ENCODE measurements at places on chromosomes 16 and 17. TPM values are rescaled to one million over a fixed set of nuclear protein-coding genes. Genes with fewer than 3 reads are reported as not detected.

DNA sequence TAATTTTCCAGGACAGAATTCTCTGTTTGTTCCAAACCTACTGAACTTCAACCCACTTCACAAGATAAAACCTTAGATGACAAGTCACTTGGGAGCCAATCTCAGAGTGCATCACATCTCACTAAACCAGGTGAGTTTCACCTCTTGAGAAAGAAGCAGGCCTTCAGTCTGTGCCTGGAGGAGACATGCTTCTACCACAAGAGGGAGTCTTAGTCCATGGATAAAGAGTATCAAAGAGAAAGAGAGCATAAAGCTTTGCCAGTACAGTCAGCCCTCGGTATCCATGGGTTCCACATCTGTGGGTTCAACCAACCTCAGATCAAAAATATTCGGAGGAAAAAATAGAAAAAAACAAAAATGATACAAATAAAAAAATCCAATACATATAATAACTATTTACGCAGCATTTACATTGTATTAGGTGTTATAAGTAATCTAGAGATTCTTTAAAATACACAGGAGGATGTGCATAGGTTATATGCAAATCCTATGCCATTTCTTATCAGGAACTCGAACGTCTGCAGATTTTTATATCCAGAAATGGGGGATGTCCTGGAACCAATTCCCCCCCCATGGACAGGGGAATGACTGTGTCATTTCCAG, 37.7 kb downstream of the DUSP14 start:
- no peaks in the 10 kb centered on the region for H3K36me3 ChIP-seq
- no peaks in the 10 kb centered on the region for H3K27me3 ChIP-seq
- no peak for DNase-seq
- H3K4me3 ChIP-seq: no peak overlapping the region
- H3K27ac ChIP-seq: no peak overlapping the region

DNA sequence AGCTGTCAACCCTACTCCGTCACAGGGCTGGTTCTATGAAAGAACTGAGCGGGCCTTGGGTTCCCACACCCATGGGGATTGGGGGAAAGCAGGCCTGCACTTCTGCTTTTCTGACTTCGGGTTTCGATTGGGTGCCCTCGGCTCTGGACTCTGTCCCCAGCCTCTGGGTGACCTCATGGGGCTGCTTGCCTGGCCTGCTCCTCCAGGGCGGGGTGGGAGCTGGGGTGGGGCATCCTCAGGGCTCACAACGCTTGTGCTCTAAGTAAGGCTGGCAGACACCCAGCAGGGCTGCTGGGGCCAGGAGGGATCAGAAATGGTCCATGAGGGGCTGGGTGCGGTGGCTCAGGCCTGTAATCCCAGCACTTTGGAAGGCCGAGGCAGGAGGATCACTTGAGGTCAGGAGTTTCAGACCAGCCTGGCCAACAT, 19.2 kb downstream of the ARHGAP27 start:
- H3K4me3 ChIP-seq: no peak overlapping the region
- no peaks in the 10 kb centered on the region for H3K36me3 ChIP-seq
- DNase-seq: no peak

DNA sequence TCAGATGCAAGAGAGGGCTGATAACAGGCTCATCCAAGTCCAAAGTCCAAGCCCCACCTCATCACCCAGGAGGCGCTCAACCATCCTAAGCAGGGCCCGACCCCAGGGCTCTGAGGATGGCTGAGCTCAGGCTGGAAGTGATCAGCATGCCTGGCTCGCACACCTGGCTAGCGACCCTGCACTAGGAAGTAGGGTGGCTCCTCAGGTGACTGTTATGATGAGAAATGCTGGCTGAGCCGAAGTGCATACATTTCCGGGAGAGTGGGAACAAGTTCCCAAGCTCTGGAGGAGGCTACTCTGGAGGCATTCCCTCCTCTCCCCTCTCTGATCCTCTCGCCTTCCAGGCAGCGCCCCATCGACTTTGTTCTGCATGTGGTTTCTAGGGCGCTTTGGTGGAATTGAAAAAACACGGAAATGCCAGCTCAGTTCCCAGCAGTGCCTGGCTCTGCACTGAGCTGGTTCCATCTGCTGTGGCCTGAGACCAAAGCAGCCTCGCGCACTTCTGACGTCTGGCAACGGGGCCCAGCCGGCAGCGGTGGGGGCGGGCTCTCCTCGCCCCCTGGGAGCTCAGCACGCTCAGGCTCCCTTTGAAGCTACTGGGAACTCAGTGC, 130.3 kb downstream of the IRF8 start:
- no peaks in the 10 kb centered on the region for H3K27me3 ChIP-seq
- H3K4me3 ChIP-seq: no peak overlapping the region
- no peaks in the 10 kb centered on the region for H3K4me1 ChIP-seq
- DNase-seq: no peak
- no peak overlapping the region for H3K27ac ChIP-seq

CACNG5 gene
- total RNA-seq: not detected

GRCh38 chr16:5012887-5013286, 20.8 kb downstream of the NAGPA start:
- no peak overlapping the region for H3K4me3 ChIP-seq
- H3K27me3 ChIP-seq: no peaks in the 10 kb centered on the region
- H3K36me3 ChIP-seq: no peaks in the 10 kb centered on the region
- H3K4me1 ChIP-seq: no peaks in the 10 kb centered on the region
- no peak overlapping the region for H3K27ac ChIP-seq
- DNase-seq: no peak

PTX4 gene
- total RNA-seq: not detected

DNA sequence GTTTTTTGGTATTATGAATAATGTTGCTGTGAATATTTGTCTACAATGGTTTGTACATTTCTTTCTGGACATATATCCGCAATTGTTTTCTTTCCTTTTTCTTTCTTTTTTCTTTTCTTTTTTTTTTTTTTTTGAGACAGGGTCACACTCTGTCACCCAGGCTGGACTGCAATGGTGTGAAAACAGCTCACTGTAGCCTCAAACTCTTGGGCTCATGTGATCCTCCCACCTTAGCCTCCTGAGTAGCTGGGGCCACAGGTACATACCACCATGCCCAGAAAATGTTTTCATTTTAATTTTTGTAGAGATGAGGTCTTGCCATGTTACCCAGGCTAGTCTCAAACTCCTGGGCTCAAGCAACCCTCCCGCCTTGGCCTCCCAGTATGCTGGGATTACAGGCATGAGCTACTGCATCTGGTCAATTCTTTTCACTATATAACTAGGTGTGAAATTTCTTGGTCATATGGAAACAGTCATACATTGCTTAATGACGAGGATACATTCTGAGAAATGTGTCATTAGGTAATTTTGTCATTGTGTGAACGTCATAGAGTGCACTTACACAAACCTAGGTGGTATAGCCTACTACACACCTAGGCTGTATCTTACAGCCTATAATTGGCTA, 15.2 kb downstream of the IL21R start:
- no peak for DNase-seq
- no peak overlapping the region for H3K4me3 ChIP-seq
- no peaks in the 10 kb centered on the region for H3K4me1 ChIP-seq
- H3K27ac ChIP-seq: no peak overlapping the region

GRCh38 chr17:77526728-77527350, 386.1 kb downstream of the SEC14L1 start:
- no peak overlapping the region for H3K4me3 ChIP-seq
- H3K27ac ChIP-seq: no peak overlapping the region
- H3K4me1 ChIP-seq: no peaks in the 10 kb centered on the region

DNA sequence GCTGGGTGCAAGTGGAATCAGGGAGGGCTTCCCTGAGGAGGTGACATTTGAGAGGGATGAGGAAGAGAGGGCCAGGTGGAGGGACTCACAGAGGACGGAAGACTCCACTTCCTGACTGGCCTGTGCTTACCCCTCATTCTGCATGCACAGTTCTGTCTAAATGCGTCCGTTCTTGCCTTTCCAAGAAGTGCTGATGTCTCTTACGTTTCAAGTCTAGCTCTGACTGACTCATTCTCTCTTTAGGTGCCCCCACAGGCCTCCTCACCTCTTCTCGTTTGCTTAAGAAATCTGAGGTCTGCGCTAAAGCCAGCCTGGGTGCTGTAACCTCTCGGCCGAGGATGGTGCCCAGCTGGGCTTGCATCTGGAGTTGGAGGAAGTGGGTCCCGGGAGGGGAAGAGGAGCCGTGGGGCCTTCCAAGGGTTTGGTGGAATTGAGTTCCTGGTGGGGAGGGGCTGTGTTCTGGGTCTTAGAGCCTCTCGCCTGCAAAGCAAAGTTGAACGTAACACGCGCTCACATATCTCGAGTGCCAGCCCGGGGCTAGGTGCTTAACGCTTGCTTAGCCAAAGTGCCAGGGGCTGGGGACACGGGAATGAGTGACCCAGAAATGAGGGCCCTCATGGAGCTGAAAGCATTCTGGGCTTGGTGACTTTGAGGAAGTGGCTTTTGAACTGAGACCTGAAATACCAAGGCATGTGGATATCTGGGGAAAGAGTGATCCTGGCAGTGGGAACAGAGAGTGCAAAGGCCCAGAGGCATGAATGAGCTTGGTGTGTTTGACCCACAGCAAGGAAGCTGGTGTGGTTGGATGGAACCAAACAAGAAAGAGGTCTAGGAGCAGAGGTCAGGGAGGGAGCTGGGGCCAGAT, 4.8 kb downstream of the IL4R start:
- H3K4me3 ChIP-seq: no peak overlapping the region
- no peaks in the 10 kb centered on the region for H3K36me3 ChIP-seq
- peak overlapping the region; percentile 96 for H3K27ac ChIP-seq
- H3K27me3 ChIP-seq: no peaks in the 10 kb centered on the region
- peak; percentile 23 for DNase-seq

GRCh38 chr16:12659871-12660270, 143.8 kb downstream of the CPPED1 start:
- no peaks in the 10 kb centered on the region for H3K36me3 ChIP-seq
- H3K4me1 ChIP-seq: no peaks in the 10 kb centered on the region
- no peak overlapping the region for H3K4me3 ChIP-seq
- H3K27me3 ChIP-seq: no peaks in the 10 kb centered on the region

CFDP1 gene
- total RNA-seq: 68.8 TPM

DNA sequence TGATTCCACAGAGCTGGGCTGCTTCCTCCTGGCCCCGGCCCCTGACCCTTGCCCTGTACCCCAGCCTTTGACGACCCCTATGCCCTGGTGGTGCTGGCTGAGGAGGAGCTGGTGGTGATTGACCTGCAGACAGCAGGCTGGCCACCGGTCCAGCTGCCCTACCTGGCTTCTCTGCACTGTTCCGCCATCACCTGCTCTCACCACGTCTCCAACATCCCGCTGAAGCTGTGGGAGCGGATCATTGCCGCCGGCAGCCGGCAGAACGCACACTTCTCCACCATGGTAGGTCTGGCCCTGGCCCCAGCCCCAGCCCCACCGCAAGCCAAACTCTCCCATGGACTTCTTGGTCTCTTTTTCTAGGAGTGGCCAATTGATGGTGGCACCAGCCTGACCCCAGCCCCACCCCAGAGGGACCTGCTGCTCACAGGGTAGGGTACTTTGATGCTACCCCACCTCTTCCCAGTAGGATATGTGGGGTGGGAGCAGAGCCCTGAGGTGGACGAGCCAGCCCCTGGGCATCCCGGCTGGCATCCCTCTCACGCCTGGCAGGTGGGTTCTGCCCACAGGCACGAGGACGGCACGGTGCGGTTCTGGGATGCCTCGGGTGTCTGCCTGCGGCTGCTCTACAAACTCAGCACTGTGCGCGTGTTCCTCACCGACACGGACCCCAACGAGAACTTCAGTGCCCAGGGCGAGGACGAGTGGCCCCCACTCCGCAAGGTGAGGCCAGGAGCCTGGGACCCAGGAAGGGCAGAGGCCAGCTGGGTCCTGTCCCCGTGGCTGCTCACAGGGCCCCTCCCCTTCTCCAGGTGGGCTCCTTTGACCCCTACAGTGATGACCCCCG, 19.0 kb upstream of the MYO15B start:
- H3K4me3 ChIP-seq: no peak overlapping the region
- no peak for DNase-seq
- no peak overlapping the region for H3K27ac ChIP-seq
- no peaks in the 10 kb centered on the region for H3K27me3 ChIP-seq
- no peaks in the 10 kb centered on the region for H3K36me3 ChIP-seq

DNA sequence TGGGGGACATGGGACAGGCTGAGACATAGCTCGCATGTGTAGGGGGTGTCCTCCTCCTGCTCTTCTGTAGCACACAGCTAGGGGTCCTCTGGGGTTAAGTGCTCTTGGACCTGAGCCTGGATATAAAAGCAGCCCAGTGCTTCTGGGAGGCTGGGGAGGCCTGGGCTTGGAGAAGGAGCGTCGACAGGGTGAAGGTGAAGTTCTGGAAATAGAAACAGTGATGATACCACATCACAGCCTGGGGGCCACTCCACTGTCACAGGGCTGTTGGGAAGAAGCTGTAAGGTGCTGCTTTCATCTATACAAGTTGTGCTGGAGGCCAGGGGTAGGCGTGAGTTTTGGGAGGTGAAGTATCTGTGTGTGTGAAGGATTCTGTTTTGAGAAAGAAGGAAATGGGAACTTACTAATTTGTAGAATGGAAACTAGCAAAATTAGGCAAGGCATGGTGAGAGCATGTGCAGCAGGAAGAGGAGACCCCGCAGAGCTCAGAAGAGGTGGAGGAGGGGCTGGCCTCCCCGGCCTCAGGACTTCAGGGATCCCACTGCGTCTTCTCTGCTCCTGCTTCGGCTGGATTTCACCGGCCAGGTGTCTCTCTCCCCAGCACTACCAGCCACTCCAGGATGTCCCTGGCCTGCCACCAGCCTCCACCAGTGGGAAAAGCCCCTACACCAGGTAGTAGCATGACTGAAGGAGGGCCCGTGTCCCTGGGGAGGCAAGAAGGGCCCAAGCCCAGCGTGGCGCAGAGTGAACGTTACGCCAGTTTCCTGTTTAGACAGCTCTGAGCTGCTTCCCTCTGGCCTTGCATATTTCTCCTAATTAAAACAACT, 19.4 kb downstream of the PLCG2 start:
- DNase-seq: no peak
- H3K4me3 ChIP-seq: no peak overlapping the region
- H3K27ac ChIP-seq: no peak overlapping the region
- H3K4me1 ChIP-seq: no peaks in the 10 kb centered on the region
- no peaks in the 10 kb centered on the region for H3K36me3 ChIP-seq

DNA sequence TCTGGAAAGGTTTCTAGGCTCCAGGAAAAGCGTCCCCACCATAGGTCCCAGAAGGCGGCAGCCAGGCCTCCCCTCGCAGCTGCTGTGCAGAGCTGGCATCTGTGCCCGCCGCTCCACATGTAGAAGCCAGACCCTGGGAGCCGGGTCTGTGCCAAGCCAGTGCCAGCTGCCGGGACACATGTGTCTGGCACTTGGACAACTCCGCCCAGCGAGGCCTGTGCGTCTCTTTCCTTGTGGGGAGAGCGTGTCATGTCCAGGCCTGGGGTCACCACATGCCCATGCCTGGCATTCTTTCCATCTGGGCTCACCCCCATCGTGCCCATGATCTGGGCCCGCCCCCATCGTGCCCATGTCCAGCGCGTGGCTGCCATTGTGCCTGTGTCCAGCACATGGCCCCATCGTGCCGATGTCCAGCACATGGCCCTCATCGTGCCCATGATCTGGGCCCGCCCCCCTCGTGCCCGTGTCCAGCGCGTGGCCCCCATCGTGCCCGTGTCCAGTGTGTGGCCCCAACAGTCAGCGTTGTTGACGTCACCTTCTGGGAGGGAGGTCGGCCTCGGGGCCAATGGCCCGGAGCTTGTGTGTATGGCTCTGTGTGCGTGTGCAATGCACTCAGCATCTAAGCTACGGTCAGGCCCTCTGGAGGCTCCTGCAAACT, 13.3 kb upstream of the ACSF3 start:
- H3K4me1 ChIP-seq: no peaks in the 10 kb centered on the region
- H3K27ac ChIP-seq: no peak overlapping the region
- H3K4me3 ChIP-seq: no peak overlapping the region
- no peaks in the 10 kb centered on the region for H3K27me3 ChIP-seq
- no peak for DNase-seq

RPL23 gene
- total RNA-seq: 1,935 TPM

- H3K27me3 ChIP-seq: no peaks in the 10 kb centered on the region
- no peak overlapping the region for H3K4me3 ChIP-seq
- DNase-seq: no peak
- H3K36me3 ChIP-seq: no peaks in the 10 kb centered on the region
- no peak overlapping the region for H3K27ac ChIP-seq
Measured at GRCh38 chr17:27356091-27356705, 62.3 kb downstream of the WSB1 start.

FOXN1 gene
- total RNA-seq: not detected

Measured in uterus (tissue), 4 donors.